ENCODE measurements at places on chromosomes 2 and 18. TPM values are rescaled to one million over a fixed set of nuclear protein-coding genes. Genes with fewer than 3 reads are reported as not detected.

DNA sequence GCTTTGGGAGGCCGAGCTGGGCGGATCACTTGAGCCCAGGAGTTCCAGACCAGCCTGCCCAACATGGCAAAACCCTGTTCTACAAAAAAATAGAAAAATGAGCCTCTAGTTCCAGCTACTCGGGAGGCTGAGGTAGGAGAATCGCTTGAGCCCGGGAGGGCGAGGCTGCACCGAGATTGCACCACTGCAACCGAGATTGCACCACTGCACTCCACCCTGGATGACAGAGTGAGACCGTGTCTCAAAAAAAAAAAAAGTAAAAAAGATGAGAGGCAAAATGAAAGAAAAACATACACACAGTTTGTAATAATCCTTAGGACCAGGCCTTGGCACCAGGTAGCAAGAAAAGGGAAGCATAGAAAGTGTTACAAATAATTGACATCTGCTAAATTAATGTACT lies 22.0 kb downstream of the RBM43 start:
- H3K36me3 ChIP-seq: no peaks in the 10 kb centered on the region
- no peaks in the 10 kb centered on the region for H3K27me3 ChIP-seq
- H3K4me1 ChIP-seq: peaks cover 5% of the 10 kb centered on the region
- H3K27ac ChIP-seq: no peak overlapping the region

GRCh38 chr2:187093771-187094412 lies 244.9 kb upstream of the ZSWIM2 start:
- H3K36me3 ChIP-seq: no peaks in the 10 kb centered on the region
- DNase-seq: no peak
- no peaks in the 10 kb centered on the region for H3K27me3 ChIP-seq
- no peak overlapping the region for H3K27ac ChIP-seq
- H3K4me1 ChIP-seq: no peaks in the 10 kb centered on the region
- no peak overlapping the region for H3K4me3 ChIP-seq

- H3K27me3 ChIP-seq: no peaks in the 10 kb centered on the region
- H3K27ac ChIP-seq: no peak overlapping the region
- no peaks in the 10 kb centered on the region for H3K36me3 ChIP-seq
- no peak for DNase-seq
- no peak overlapping the region for H3K4me3 ChIP-seq
- no peaks in the 10 kb centered on the region for H3K4me1 ChIP-seq
These were observed 196.8 kb downstream of the EXOC6B start for GRCh38 chr2:72629062-72629461.

- H3K27ac ChIP-seq: no peak overlapping the region
- no peaks in the 10 kb centered on the region for H3K36me3 ChIP-seq
- H3K27me3 ChIP-seq: no peaks in the 10 kb centered on the region
- H3K4me3 ChIP-seq: no peak overlapping the region
These were observed 196.4 kb downstream of the ARL4C start for GRCh38 chr2:234300391-234300925.

DNA sequence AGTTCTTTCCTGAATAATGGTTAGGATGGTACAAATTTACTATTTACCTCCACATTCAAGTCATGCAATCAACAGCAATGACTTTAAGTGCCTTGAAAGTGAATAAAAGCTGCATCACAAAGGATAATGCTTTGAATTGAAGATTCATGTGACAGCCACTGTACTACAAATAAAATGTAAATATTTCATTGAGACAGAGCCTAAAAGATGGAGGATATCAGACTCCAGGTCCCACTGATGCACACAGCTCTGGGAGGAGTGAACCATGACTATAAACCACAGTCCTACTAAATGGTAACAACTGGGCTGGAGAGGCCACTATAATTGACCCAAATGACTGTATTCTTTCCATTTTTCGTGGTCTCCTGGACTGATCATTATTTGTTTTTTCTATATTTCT lies 576.9 kb downstream of the ADCYAP1 start:
- no peak overlapping the region for H3K27ac ChIP-seq
- H3K27me3 ChIP-seq: no peaks in the 10 kb centered on the region
- DNase-seq: no peak
- H3K4me3 ChIP-seq: no peak overlapping the region
- H3K4me1 ChIP-seq: no peaks in the 10 kb centered on the region
- H3K36me3 ChIP-seq: no peaks in the 10 kb centered on the region

GRCh38 chr2:182866095-182866460 lies 359 bp downstream of the FRZB start:
- peaks cover 7% of the 10 kb centered on the region for H3K4me1 ChIP-seq
- peak overlapping the region; percentile 53 for H3K27ac ChIP-seq
- H3K4me3 ChIP-seq: peak overlapping the region; percentile 3

DNA sequence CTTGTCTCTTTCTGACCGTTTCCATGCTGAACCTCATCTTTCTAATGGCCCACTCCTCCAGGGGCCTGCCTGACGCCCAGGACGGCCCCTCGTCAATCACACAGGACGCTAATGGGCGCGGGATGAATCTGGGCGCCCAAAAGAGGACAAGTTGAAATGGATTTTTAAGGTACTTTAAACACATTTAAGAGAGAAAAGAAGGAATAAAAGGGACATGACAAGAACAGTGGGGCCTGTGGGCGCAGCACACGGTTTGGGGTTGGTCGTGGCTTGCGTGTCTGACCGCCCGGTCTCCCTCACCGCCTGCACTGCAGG lies 607 bp upstream of the UBE2F start:
- peaks cover 45% of the 10 kb centered on the region for H3K4me1 ChIP-seq
- H3K4me3 ChIP-seq: peak overlapping the region; percentile 93
- peak overlapping the region; percentile 92 for H3K27ac ChIP-seq

GRCh38 chr2:88176352-88176984 lies 6.3 kb downstream of the THNSL2 start:
- no peaks in the 10 kb centered on the region for H3K4me1 ChIP-seq
- H3K27me3 ChIP-seq: peaks cover 4% of the 10 kb centered on the region
- H3K4me3 ChIP-seq: no peak overlapping the region
- no peaks in the 10 kb centered on the region for H3K36me3 ChIP-seq
- no peak for DNase-seq
- no peak overlapping the region for H3K27ac ChIP-seq

- peaks cover 8% of the 10 kb centered on the region for H3K4me1 ChIP-seq
- H3K27ac ChIP-seq: no peak overlapping the region
- H3K4me3 ChIP-seq: no peak overlapping the region
- no peaks in the 10 kb centered on the region for H3K27me3 ChIP-seq
- DNase-seq: no peak
These were observed 24.8 kb downstream of the KCNK3 start for GRCh38 chr2:26717362-26717761.

DNA sequence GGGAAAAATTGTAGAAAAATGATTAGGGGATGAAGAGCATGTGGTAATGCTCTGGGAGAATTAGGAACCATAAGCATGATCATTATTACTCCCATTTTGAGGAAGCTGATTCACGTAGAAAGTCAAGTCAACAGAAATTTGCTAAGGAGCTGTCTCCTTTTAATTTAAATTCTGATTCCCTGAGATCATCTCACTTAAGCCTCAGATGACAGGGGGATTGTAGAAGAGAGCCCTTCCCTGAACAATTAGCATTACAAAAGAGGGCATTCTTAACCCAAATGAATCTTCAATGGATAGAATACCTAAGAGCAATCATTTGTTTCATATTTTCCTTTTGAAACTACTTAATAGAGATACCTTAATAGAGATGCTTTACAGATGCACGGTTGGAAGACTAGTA lies 267.9 kb downstream of the NYAP2 start:
- no peak for DNase-seq
- H3K4me1 ChIP-seq: no peaks in the 10 kb centered on the region

LCT gene
- under 0.01 TPM for total RNA-seq

SULT1C2 gene
- total RNA-seq: 0.57 TPM

TEX44 gene
- not detected for total RNA-seq

ITGAV gene
- total RNA-seq: 27.1 TPM

IL36G gene
- 7.7 TPM for total RNA-seq

NEU4 gene
- not detected for total RNA-seq

RUFY4 gene
- total RNA-seq: not detected

LYG2 gene
- not detected for total RNA-seq

ABCB11 gene
- 0.18 TPM for total RNA-seq

Data from esophagus squamous epithelium (tissue), 5 donors.